Epithelial cell of prostate (primary cell): ENCODE measurements at places on chromosomes 3 and 15.

DNA sequence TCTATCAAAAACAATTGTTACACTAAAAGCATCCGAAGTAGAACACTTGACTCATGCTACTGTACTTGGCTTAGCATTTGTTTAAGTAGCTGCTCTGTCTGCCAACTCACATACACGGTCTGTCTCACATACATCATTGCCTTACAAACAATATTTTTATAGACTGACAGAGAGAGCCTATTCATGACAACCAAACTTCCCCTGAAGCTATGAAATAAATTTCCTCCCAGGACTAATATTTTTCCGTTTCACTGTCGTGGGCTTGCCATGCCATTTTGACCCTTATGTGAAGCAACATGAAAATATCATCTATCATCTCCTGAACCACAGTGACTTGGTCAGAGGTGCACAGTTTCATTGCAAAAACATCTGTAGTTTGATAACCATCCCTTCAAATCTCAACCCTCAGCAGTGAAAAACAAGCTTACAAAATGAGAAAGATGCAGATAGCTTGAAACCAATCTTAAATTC lies 66.5 kb upstream of the PYGO1 start:
- peak; percentile 20 for DNase-seq

GRCh38 chr3:130823241-130823884 lies 70.5 kb upstream of the ATP2C1 start:
- no peak for DNase-seq

DNA sequence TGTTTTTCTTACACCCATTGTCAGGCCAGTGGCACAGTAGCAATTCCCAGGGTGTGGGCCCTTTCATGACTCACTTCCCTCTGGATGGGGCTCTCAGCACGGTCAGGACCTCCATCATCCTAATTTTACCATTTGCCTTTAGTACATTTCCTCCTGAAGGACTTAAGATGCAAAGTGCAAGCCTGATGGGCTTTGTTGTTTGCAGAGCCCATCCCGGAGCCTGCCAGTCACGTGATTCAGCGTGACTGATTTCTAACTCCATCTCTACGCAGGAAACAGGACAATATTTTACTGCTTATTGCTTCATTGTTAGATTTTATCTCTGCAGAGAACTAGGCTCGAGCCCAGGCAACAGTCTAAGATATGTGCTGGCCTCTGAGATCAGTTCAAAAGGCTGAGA lies 223.7 kb downstream of the PDZRN3 start:
- no peak for DNase-seq

- DNase-seq: no peak
These were observed 26.7 kb downstream of the SIAH2 start for GRCh38 chr3:150736316-150736719.

- peak; percentile 50 for DNase-seq
These were observed 17.5 kb downstream of the HDC start for GRCh38 chr15:50247819-50248655.

GRCh38 chr3:192122832-192123594 lies 604.3 kb downstream of the FGF12 start:
- DNase-seq: no peak
